Astrocyte of the spinal cord (primary cell): ENCODE measurements at places on chromosomes 13 and 19.

DNA sequence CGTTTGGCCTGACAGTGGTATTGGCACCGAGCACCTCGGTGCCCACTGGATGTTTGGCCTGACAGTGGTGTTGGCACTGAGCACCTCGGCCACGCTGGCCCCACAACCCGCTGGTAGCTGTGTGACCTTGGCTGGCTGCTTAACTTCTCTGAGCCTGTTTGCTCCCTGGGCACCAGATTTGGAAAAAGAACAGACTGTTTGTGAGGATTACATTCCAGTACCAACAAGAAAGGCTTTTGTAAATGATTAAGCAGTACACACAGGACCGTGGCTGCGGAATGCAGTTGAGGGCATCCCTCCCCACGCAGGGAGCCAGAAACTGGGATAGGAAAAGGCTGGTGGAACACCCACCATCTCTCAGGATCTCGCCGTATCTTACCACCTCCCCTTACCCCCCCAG is 31.9 kb downstream of the SLC25A42 start:
- DNase-seq = no peak

- DNase-seq = peak; percentile 37
These were observed 310.6 kb downstream of the DCT start for GRCh38 chr13:94168783-94169453.

DNA sequence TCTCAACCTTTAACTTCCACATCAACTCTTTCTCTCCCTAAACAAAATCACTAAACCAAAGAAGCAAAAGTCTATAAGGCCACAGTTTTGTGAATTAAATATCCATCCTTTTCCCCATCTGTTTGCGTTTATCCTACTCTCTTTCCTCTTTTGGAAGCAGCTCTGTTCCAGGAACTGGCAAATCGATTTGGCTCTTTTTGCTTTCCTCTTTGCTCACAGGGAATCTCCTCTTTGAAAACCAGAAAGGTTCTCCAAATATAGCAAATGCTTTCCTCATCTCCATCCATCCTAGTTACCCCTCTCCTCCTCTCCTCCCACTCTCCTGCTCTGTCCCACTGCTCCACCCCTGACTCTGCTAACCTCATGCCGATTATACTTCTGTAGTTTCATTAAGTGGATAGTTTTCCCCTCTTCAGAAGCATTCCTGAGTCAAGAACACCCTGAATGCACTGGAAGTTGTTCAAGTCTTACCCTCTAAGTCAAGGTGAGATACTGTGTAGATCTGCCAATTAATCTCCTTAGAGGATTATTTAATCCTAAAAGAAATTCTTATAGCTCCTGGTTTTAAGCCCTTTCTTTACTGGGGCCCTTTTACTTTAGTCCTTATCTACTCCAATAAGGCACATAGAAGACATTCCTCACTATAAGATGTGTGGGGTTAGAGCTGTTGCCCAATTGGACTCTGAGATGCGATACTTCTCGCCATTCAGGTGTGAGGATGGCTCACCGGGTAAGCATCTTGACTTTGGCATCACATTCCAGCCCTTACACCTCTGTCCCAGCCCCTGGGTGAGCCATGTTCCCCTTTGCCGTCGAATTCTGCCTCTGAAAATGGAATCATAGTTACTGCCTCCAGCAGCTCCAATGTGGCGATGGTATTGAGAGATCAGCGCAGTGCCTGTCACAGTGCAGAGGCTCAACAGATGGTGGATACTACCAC is 67.6 kb downstream of the COL4A2 start:
- DNase-seq = no peak

DNA sequence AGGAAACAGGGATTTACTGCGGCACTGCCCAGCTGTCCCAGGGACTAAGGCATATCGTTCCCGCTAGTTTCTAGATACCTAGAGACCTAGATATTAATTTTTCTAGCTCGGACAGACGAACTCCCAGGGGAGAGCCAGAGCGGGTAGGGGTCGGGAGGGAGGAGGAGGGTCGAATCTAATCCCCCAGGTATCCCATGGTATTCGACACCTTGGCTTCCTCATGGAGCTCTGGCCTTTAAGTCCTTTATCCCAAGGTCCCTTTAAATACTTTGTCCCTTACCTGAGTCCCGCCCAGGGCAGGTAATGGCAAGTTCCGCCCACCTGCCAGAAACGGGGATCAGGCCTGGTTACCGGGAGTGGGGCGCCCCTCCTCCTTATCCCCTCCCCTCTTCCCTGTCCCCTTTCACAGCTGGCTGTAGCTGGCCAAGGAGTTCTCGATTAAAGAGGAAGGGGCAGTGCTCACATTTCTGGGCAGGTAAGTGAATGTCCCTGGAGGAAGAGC is at the start of gene PRRG2:
Gene PRRG2, plus strand, starts transcription at position 310 of the 502 bp plus-strand sequence. CDS start 1,904 bp downstream, outside the sequence.
- DNase-seq = no peak

- peak; percentile 49 for DNase-seq
These were observed 10.8 kb upstream of the CCNA1 start for GRCh38 chr13:36421447-36421846.

DNA sequence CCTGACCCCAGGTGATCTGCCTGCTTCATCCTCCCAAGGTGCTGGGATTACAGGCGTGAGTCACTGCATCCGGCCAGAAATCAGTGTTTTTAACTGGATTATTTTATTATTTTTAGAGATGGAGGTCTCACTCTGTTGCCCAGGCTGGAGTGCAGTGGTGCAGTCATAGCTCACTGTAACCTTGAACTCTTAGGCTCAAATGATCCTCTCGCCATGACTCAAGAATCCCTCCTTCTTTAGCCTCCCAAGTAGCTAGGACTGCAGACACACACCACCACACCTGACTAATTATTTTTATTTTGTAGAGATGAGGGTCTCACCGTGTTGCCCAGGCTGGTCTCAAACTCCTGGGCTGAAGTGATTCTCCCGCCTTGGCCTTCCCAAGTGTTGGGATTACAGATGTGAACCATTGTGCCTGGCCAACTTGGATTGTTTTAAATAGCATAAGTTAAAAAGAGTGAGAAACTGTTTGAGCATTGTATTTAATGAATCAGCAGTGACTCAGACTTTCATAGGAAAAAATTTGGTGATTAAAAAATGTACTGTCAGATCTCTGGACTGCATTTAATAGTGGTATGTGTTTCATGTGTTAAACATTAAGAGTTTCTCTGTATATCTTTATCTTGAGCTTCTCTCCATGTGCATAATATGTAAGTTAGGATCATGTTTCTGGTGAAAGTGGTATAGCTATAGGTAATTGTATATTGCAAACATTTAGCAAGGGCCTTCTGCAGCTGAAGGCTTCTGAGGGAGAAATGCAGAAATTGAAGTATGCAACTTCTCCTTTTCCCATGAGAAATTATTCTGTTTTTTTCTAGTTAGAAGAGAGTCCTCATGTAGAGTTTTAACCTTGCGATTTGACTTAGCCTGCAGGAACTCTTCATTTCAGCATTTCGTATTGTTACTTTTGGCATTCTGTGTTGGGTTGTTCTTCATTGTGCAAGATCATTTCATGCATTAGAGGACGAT is 121.2 kb downstream of the PCCA start:
- peak; percentile 75 for DNase-seq

- DNase-seq = no peak
These were observed 4.6 kb downstream of the COL4A2 start for GRCh38 chr13:110311443-110312338.

GRCh38 chr13:22082030-22082429 is 411.2 kb downstream of the FGF9 start:
- no peak for DNase-seq

DNA sequence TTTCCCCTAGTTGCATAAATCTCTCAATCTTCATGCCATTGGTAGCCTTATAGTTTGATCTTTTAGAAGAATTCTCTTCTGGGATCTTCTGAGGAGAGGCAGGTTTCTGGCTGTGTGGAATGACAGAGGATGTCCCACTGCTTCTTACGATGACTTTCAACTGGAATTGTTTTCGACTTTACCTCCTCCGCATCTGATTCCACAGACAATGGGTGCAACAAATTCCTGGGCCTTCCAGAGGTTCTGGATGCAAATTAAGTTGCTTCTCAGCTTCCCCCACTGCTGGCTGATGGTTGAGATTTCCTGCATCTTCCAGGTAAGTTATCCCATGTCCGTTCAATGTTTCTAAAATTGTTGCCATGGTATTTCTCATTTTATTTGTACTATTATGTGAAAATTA is 142.3 kb upstream of the TSC22D1 start:
- no peak for DNase-seq

DNA sequence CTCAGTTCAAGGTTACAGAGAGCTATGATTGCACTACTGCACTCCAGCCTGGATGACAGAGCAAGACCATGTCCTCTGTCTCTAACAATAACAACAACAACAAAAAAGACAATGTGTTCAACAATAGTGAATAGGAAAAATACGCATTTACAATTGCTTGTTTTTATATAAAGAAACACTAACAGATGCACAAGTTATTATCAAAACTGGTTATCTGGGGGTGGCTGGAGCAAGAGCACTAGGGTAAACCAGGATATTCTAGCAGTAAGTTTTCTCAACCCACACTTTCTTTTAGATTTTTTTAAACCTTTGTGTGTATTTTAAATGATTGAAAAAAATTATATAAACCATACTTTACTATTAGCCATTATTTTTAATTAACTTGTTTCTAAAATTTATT is 33.1 kb downstream of the ZNF44 start:
- no peak for DNase-seq

DNA sequence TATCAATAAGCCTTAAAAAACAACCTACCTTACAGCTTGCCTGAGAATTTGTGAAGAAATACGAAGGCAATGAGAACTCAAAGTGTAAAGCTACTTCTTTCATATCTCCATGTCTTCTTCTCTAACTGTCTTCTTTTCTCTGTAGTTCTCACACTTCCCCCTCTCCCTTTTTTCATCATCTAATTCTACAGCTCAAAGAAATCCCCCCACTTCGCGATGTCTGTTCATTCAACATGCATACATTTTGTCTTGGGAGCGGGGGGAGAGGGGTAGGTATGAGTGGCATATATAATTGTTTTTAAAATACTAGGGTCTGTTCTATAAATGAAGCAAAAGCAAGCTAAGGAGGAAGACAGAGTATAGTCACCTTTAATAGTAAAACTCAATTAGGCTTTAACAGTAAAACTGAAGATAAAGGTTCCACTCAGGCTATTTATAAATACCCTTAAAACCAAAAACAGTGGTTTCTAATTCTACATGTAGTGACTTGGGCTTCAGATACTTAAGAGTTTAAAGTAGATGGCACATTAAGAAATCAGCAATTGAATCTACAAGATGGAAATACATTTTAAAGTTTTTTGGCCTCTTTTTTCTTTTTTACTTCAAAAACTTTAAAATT is 106.9 kb downstream of the KLF12 start:
- no peak for DNase-seq

GRCh38 chr13:19093369-19093768 is 88.3 kb downstream of the TUBA3C start:
- no peak for DNase-seq

DNA sequence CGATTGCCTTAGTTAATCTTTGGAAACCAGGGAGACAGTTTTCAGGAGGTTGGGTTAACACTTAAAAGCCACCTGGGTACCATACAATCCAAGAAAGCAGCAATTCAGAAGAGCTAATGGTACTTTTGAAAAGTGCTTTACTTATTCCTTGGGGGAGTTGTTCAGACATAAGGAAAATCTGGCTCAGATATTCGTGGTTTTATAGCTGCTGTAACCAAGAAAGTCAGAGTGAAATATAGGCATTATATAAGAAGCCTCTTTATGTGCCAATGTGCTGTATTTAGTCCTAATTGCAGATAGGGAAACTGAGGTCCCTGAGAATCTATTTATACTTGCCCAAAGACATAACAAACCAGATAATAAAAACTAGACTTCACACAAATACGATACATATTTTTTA is 387.5 kb downstream of the COG6 start:
- DNase-seq = no peak

DNA sequence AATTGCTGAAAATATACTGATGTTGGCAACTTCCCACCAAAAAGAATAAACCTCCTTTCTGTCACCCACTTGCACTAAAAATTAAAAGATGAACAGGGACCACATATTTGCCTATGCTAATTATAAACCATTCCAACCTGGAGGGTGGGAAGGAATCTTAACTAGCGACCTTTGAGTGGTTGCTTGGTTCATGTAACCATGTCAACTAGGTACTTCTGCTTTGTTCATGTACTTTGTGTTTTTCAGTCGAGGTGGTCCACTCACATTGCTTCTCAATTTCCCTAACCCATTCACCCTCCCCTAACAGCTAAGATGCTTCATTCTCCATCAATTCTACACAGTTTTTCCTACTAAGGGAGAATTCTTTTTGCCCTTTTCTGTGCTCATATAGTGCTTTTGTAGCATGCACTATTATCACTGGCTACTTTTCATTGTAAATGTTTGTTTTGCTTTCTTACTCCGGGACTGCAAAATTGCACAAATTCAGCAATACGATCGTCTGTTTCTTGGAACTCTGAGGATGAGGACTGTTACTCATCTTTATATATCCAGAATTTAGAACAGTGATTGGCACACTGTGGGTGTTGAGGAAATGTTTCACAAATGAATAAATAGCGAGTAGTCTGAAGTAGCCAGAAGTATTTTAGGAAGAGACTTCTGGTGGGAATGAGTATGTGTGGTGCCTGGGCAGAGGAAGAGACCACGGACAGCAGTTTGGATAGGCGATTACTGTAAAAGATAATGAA is 187.5 kb downstream of the GPC6 start:
- peak; percentile 26 for DNase-seq

GRCh38 chr13:111295886-111296285 is 24.6 kb upstream of the TEX29 start:
- no peak for DNase-seq

DNA sequence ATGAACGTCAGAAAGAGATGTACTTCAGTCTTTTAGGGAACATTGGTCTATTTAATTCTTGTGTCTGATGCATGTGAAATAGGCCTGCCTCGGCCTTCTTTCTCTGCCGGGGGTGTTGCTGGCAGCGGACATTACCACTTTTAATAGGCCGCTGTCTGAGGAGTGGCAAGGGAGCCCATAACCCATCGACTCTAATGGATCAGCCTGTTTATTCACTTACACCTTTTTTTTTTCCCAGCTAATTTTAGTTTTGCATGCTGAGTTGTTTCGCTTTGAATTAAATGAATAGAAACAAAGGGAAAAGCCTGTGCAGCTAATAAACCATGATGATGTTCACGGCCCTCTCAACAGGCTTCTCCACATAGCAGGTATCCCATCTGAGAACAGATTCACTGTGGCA is 78.4 kb downstream of the KCTD15 start:
- DNase-seq = no peak

DNA sequence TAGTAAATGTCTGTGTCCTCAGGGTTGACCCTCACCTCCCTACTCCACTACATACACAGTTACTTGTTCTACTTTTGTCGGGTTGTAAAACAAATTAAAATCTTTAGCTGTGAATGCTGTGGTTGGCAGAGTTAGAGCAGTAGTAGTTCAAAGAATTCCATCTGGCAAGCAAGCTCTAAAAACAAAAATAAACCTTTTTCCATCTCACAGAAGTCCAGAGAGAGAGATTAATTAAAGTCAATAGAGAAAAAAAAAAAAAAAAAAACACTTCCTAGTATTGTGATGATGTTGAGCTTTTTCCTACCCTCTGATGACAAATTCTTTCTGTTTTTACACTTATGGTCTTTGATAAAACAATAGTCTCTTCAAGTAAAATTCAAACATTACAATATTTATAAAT is 338.4 kb downstream of the PCDH17 start:
- DNase-seq = no peak
